IPS-NIHi11 (cell line): ENCODE measurements at places on chromosomes 1 and 21.

GRCh38 chr1:200895801-200896530 lies 1.3 kb downstream of the INAVA start:
- no peak for DNase-seq

GRCh38 chr21:27300770-27301169 lies 333.9 kb upstream of the ADAMTS5 start:
- no peak for DNase-seq

- no peak for DNase-seq
These were observed 31.1 kb downstream of the CAPN8 start for GRCh38 chr1:223634423-223634822.

DNA sequence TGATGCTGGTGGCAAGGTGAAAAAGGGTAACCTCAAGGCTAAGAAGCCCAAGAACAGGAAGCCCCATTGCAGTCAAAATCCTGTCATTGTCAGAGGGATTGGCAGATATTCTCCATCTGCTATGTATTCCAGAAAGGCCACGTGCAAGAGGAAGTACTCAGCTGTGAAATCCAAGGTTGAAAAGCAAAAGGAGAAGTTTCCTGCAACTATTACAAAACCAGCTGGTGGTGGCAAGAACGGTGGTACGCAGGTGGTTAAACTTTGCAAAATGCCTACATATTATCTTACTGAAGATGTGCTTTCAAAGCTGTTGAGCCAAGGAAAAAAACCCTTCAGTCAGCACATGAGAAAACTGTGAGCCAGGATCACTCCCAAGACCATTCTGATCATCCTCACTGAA lies 13.7 kb upstream of the VPS45 start:
- DNase-seq, result no peak

DNA sequence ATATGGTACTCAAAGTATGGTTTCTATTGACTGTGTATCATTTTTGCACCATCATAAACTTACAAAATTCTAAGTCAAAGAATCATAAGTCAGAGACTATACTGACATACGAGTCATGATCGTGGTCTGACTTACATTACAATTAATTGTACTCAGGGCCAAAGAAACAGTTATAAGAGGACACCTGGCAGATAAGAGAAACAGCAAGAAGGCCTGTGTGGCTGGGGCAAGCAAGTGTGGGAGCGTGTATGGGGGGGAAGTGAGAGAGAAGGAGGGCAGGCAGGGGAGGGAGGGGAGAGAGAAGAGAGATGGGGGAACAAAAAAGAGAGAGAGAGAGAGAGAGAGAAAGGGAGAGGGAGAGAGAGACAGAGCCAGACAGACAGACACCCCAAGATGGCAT lies 70.9 kb downstream of the RERE start:
- no peak for DNase-seq

- DNase-seq, result no peak
These were observed 14.2 kb upstream of the HSPG2 start for GRCh38 chr1:21951226-21951870.

GRCh38 chr1:110375490-110375889 lies 15.3 kb downstream of the SLC16A4 start:
- no peak for DNase-seq

DNA sequence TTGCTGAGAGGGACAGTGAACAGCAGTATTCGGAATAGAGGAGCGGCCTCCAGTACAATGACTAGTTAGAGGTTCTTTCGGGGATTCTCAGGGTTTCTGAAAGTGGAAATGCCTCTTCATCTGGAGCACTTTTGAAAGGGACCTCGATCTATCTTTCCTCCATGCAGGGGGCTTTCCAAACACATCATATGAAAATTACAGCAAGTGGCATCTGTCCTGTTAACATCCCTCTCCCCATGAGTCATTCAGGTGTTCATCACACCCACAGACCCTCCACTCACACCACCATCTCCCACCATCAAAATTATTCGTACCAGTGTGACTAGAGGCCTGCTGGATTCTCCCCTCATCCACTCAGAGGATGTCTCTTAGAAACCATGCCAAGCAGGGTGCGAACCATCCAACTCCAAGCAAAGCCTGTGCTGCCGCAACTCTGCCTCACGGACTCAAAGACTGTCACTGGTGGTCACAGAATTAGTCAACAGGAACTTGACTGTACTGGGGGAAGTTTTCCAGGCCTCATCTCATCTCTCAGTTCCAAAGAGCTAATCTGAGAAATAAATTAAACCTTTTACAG lies 211.1 kb downstream of the MRPL39 start:
- no peak for DNase-seq

DNA sequence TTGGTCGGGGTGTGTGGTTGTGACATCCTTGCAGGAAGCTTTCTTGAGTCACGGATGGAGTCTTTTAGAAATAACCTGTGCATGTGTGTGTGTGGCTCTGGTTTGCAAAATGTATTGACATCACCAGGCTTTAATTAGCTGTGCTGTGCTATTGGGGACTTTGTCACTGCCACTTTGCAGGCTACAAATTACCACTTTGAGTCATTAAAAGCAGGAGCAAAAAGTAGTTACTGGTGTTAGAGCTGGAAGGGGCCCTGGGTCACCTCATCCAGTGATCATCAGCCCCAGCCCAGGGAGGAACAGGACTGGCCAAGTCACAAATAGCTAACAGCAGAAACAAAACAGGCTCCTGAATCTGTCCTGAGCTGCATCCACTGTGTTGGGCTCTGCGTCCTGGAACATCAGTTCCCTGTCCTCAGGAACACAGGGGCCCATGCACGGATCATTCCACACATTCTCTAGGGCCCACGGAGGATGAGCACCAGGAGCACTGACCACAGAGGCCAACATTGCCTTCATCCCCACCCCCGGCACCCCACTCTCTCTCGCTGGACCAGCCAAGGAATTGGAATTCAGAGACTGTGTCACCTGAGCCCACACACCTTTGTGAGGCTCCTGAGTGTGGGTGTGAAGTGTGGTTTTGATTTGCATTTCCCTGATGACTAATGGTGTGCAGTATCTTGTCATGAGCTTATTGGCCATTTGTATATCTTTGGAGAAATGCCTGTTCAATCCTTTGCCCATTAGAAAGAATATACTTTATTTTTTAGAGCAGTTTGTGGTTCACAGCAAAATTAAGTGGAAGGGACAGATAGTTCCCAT lies 280.1 kb upstream of the C1orf174 start:
- DNase-seq, result no peak

GRCh38 chr1:214380986-214381695 lies 100.2 kb downstream of the SMYD2 start:
- DNase-seq, result no peak

GRCh38 chr1:243379208-243379607 lies 123.4 kb downstream of the SDCCAG8 start:
- DNase-seq, result no peak

DNA sequence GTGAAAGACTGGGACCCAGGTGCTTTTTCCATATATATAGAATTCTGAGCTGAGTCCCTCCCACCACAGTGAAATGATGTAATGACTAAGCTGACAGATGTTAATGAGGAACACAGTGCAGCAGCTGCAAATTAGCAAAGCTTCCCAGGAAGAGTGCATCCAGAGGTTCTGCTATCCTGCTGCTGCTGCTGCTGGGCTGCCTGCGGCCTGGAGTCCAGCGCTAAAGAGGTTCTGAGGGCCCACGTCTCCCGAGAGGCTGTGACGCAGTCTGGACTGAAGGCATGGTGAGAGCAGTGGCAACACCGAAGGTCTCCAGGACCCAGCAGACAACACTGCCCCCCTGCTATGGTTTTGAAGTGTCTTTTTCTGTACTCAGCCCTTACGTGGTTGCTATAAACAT lies 63.9 kb downstream of the URB2 start:
- no peak for DNase-seq

GRCh38 chr1:52403566-52404115 lies 582 bp downstream of the ORC1 start:
- DNase-seq, result peak; percentile 73

GRCh38 chr1:57066980-57067610 lies 101.3 kb upstream of the C8B start:
- no peak for DNase-seq

DNA sequence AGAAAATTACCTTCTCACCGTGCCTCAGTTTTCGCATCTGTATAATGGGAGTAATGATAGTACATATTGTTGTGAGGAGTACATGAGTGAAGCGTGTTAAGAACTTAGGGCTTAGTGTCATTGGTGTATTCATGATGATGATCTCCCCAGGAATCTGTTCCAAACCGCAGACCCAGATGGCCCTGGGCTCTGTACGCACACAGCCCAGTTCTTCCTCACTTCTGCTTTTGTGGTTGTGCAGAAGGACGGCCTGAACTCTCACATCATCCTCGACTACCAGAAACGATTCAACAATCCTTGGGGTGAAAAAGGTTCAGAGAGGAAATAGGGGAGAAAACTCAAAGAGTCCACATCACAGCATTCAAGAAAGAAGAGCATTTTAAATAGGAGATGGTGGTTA lies 323.0 kb downstream of the CAMTA1 start:
- DNase-seq, result no peak

- no peak for DNase-seq
These were observed 6.1 kb downstream of the CERS2 start for GRCh38 chr1:150968491-150968890.

DNA sequence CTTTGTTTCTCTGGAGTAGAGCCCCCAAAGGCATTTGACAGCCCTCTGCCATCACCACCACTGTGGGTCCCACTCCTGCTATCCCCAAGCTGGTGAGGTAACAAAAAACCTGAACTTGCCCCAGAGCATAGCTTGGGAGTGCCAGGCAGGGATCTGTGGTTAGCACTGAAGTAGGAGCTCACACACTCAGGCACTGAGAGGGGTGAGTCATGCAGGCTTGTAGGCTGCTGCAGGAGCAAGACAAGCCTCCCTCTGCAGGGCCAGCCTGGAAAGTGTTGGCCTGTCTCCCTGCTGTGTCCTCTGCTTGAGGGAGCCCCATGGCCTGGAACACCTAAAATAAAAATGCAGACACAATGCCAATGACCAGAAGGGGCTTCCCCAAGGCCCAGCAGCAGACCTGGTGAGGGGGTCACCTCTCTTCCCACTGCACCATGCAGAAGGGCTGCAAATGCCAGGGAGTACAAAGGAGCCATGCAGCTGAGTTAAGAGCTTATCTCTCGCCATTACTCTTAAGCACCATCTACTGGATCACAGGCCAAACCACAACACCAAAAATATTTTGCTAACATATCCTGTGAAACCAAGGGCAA lies 108.9 kb upstream of the POGK start:
- DNase-seq, result no peak

DNA sequence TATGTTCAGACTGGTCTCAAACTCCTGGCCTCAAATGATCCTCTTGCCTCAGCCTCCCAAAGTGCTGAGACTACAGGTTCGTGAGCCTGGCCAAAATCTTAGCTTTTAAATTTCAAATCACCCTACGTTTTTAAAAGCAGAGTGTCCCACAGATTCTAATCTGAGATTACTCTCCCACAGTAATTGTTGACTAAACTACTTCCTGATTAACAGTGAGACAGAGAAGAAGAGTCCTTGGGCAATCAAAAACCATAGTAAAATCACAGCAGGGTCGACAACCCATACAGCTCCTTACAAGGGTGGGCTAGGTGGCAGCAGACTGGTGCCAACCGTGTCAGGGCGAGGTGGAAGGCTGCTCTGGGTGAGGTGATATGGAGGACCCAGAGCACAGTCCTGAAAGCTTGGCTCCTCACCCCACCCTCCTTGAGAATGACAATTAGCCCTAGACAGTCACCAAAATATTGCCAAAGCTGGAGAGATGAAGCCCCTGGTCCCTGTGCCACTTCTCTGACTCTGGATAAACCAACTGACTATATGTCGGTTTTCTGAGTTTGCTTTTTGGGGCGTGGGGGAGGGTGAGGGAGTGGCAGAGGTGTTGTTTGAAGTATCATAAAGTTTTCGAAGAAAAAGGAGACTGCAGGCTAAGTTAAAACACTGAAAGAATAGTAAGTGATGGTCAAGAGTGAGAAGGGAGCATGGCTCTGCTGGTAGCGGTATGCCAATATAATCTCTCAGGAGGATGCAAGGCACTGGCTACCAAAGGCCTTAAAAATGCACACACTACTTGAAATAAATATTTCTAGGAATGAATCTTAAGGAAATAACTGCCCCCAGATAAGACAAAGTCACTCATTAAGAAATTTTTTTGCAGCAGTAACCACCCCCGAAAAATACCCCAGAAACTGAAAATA lies 86.8 kb downstream of the SLC45A1 start:
- DNase-seq, result no peak

- no peak for DNase-seq
These were observed 99.1 kb upstream of the RGS4 start for GRCh38 chr1:162970021-162970420.

- no peak for DNase-seq
These were observed 20.6 kb downstream of the NPR1 start for GRCh38 chr1:153698923-153699714.

DNA sequence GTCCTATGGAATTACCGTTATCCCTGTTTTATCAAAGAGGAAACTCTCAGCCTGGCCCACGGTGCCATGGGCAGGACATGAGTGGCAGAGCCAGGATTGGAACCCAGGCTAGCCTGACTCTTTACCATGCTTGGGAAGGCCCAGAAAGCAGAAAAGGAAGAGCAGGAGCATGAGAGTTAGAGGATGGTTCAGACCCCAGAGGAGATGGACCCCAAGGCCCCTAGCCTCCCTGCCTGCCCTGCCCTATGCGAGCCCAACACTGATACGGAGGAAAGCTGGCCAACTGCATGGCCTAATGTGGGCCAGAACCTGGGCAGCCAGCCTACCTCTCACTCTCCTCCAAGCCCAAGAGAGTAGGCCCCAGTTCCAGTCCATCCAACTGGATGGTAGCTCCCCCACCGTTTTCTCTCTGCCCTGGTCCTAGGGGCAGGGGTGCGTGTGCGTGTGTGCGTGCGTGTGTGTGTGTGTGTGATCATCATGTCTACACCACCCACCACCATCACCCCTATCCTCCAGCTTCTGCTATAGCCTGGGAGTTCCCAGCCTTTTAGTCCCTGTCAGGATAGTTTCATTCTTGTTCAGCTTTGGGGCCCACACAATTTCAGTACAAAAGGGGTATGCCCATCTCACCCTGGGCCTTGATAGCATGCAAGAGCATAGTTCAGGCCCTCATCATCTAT lies 15.4 kb upstream of the MEX3A start:
- no peak for DNase-seq

GRCh38 chr1:16612332-16613172 lies 812 bp downstream of the NBPF1 start:
- peak; percentile 68 for DNase-seq

DNA sequence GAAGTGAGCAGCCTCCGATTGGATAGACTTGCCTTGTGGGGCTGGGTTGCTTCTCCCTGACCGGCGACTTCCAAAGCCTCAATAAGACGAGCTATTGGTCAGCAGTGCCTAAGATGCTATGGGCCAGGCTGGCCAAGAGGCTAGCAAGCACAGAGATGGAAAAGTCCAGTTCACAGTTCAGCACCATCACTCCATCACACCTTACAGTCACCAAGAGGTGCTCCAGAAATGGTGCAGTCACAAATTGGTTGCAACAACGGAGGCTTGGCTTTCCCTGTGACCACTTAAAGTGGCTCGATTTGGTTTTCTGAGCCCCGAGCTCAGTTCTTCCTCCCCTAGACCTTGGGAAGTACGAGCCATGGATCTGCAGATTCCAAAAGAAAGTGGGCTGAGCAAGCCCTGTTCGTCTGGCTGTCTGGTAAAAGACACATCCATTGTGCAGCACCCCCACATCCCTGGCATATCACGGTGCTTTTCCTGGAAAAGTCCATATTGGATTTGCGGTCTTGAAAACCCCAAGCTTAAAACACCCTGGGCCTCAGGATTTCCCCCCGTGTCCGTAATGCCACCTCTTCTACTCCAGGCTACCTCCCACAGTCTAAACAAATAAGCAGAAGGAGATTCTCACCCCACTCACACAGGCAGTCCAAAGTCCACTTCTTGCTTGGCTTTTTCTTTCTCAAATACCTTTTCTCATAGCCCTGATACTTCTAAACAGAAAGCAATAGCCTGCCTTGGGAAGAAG lies 1.3 kb downstream of the SLAMF1 start:
- no peak for DNase-seq
